ENCODE measurements at places on chromosomes 12 and 14.
A peak's percentile ranks its signal among the peaks of the same experiment; 100 is the strongest.

DNA sequence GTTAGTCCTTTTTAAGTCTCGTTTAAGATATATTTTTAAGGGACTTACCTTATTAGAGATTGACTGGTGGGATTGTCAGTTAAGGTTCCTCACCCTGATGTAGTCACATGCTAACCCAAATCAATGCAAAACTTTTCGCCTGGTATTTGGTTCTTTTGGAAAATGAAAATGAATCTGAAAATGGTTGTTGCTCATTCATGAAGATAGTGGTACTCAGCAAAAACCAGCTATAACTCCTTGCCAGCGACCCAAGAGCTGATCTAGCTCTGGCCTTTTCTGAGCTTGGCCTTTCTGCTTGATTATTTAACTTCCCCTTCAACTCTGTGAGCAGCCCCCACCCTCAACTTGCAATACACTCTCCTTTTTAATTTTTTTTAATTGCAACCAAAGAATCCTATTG lies 85.0 kb upstream of the GTF2A1 start:
- no peak for DNase-seq

DNA sequence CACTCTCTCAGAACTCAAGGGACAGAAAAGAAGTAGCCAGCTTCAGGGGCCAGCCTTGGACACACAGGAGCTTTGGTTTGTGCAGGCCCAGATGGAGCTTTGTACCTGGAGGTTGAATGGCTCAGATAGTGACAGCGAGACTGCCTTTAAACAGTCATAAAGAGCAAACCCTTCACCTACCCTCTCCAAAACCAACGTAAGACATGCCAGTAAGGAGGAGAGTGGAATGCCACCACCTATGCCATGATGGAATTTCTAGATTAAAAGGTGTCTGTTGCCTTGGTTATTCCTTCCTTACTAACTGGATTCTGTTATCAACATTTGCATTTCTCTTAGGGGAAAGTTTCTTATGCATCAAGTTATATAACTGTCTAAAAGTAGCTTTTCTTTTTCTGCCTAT lies 98.1 kb downstream of the EML1 start:
- no peak for DNase-seq

GRCh38 chr14:102502571-102502970 lies 7.0 kb downstream of the ANKRD9 start:
- no peak for DNase-seq

GRCh38 chr12:64587447-64587846 lies 22.8 kb upstream of the RASSF3 start:
- no peak for DNase-seq

DNA sequence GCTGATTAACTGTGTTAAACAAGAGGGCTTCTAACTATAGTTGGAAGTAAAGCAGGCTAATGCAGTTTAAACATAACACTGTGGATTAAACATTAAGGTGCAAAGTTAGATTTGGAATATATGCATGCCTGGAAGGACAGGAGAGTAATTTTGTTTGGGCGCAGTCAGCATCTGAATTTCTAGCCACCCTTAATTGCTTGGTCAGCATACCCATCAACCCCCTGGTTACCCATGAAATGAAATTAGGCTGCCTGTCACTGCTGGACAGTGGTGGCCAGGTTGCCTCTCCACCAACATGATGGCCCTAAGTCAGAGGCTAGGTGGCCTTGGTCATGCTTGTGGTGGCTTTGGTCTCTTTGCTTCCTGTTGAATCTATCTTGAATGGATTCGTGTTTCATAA lies 30.0 kb upstream of the PTPRB start:
- no peak for DNase-seq

DNA sequence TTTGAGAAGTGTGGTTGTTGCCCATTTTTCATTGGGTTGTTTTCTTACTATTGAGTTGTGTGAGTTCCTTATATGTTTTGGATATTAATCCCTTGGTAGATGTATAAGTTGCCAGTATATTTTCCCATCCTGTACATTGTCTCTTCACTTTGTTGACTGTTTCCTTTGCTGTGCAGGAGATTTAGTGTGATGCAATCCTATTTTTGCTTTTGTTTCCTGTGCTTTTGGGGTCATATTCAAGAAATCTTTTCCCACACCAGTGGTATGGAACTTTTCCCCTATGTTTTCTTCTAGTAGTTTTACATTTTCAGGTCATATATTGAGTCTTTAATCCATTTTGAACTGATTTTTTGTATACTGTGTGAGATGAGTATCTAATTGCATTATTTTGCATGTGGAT lies 92.8 kb downstream of the PTHLH start:
- DNase-seq, result no peak

DNA sequence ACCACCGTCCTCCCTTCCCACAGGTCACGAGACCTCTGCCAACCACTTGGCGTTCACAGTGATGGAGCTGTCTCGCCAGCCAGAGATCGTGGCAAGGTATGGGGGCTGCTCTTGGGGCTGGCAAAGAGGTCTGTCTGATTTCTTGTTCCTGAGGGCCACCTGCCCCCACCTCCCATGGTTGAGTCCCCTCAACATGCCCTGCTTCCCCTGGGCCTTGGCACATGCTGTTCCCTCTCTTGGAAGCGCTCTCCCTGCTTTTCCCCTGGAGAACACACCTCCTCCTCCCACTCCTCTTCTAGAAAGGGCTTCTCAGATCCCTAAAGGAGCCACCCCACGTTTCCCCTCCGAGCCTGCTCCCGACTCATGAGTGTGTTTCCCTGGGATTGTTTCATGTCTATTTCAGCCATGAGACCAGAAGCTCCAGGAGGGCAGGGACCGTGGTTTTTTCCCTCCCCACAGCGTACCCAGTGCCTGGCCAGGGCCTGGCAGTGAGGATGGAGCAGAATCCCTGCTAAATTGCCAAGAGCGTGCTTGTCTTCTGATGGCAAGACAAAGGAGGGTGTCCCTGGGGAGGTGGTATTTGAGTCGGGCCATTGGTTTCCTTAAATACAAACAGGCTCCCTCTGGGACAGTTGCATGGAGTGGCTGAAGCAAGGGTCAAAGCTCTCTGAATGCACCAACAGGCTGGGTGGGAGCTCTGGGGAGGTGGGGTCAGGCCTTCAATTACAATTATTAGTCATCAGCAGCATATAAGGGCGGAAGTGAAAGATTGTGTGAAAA lies 34.1 kb downstream of the CYP46A1 start:
- DNase-seq, result no peak

DNA sequence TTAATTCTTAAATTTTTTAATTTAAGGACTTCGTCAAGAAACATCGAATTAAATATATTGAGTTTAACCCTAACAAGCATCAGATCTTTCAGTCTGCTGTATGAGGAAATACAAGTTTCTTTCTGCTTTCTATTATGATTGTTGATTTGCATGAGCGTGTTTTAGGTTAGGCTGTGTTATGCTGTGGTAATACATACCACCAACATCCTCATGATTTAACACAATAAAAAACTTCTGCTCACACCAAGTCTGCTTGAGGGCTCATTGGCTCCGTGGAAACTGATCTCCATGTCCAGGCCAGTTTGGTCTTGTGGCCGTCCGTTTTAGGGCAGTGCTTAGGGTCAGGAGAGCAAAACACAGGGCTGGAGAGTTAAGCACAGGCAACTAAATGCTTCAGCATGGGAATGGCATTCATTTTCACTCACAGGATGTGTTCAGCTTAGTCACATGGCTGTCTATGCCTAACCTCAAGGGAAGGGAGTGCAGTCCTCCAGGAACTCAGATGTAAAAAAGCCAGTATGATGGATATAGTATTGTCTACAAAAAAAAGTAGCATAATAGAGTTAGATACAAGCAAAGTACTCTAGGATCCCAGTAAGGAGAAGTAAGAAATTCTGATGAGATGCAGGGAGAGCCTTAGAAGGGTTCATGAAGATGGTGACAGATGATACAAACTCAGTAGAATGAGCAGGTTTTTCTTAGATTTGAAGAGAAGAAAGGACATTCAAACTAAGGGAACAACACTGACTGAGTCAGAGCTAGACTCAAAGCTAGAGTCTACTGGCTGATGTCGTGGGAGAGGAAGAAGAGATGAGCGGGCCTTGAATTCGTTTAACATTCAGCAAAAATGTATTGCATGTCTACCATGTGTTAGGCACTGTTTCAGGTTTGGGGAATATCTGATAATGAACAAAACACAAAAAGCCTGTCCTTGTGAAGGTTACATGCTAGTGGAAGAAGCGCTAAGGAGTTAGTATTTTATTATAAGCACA lies 16.3 kb downstream of the MARK3 start:
- DNase-seq, result no peak

DNA sequence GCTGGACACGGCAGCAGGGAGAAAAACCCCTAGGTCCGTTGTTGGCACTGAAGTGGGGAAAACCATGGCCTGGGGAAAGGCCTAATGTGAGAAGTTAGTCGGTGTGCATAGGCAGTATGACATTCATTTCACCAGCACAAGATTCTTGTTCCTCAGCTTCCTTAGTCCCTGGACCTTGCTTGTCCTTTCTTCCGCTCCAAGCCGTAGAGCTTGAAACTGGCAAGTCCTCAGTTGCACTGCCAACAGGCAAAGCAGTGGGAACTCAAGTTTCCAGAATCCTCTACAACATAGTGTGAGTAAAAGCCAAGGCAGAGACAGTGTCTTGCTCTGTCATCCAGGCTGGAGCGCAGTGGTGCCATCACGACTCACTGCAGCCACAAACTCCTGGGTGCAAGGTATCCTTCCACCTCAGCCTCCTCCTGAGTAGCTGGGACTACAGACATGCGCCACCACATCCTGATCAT lies 138.5 kb upstream of the AMIGO2 start:
- peak; percentile 31 for DNase-seq

- DNase-seq, result no peak
Observed at GRCh38 chr12:110688446-110689280, at the start of gene HVCN1. Gene HVCN1 (minus strand): TSS chr12:110689115. CDS start chr12:110683245, 5,870 bp downstream.

DNA sequence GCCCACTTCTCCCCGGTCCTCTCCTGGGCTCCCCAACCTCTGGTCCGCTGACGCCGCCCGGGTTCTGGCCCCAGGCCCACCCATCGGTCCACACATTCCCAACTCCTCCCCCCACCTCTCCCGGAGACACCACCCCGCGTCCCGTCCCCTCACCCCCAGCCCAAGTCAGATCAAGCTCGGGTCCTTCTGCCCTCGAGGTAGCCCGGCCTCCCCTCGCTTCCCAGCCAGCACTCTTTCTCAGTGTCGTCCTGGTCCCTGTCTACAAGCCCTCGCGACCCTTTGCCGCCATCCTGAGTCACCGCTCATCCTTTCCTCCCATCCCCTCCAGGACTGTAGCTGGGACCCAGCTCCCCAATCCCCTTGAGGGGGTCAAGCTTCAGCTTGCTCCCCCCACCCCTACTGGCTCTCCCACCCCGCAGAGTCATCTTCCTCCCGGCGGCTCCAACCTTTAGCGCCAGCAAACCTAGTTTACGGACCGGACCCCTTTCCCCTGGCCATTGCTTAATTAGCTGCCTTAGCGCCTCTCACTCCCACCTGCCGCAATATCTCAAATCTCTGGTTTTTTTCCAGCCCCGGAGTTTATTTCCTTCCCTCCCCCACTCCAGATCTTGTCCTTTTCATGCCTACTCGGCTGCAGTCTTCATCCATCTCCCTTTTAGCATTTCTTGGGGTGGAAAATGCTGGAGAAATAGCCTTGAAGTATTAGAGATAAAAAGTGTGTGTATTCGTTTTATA lies 1.1 kb downstream of the PPP4R4 start:
- DNase-seq, result no peak

DNA sequence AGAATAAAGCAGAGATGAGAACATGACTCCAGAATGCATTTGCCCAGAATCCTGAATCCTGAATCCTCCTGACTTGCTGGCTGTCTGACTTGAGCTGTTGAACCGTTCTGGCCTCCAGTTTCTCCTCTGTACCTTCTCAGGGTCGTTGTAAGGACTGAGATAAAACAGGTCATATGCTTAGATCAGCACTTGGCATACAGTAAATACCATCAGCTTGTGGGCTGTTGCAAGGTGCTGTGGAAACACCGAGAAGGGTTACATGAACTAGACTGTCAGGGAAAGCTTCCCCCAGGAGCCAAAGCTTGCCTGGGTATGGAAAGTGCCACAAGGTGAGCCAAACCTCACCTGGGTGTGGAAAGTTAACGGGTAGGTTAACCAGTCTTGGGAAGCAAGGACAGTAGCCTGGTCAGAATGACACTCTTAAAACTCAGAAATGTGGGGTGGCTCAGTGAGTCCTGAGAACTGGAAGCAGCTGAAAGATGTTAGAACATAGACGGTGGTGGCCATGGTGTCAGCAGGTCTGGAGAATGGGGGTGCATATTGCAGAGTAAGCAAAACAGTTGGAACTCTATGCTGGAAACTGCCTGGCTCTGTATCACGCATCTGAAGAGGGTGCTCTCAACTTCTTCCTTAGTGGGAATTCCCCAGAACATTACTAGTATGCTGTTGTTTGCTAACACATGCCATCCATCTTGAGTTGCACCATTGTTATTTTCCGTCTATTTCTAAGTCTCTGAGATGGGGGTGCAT lies 105.3 kb upstream of the DYRK2 start:
- no peak for DNase-seq

- no peak for DNase-seq
Observed at GRCh38 chr14:74324931-74325361, 22.2 kb upstream of the ABCD4 start.

- DNase-seq, result no peak
Observed at GRCh38 chr12:115452751-115453281, 768.8 kb upstream of the TBX3 start.

DNA sequence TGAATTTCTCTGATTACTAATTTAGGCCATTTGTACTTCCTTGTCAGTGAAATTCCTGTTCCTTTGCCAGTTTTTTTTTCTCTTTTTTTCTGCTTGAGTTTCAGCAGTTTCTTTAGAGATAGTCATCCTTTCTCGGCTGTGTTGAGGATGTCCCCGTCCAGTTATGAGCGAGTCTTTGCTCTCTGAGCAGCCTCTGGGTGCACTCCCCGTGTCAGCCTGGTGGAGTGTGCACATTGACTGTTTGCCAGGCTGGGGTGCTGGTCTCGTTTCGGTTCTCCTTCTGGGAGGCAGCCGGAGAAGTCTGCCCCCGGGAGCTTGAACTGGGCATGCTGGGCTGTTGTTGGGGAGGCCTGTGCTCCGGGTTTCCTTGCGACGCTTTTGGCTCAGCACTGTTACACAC lies 3.0 kb downstream of the PACS2 start:
- no peak for DNase-seq
